ENCODE measurements at places on chromosomes 1 and 21.

DNA sequence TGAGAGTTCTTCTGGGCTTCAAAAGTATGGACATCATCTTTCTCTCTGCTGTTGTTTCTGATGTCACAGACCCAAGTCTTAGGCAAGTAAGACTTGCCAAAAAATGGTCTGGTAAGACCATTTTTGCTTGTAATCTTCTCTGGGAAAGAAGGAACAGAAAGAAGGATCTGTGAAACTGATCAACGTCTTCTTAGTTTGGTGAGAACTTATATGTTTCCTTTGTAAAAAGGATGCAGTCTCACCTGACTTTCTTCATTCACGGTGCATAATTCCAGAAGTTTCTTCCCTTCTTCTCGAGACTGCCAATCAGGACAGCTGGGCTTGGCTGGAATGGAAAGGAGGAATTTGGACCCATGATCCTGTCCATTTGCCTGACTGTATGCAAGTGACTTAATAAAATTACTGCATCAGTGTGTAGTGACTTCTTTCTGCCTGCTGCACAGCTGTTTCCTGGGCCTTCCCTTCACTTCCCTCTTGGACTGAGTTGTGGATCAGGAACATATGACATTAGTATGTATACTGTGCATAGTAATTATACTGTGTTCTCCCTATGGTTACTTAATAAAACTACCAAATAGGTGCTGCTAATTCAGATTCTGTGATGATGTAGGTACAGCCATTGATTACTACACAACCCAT lies 7.6 kb upstream of the DENND1B start:
- DNase-seq = no peak

DNA sequence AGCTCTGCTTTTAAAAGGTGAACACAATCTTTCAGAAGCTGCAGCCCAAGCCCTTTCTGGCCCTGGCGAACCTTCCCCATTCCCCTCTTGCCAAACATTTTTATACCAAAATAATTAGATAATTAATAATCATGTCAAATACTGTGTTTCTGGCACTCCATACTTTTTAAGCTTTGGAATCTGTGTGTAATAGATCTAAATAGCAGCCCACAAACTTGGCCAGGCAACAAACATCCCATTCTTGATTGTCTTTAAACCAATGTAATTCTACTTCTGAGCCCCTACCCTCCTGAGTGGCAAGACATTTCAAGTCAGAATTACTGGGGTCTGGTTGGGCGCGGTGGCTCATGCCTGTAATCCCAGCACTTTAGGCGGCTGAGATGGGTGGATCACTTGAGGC lies 137.7 kb downstream of the NAV1 start:
- DNase-seq = no peak

GRCh38 chr1:232678185-232678886 lies 48.4 kb upstream of the SIPA1L2 start:
- no peak for DNase-seq

DNA sequence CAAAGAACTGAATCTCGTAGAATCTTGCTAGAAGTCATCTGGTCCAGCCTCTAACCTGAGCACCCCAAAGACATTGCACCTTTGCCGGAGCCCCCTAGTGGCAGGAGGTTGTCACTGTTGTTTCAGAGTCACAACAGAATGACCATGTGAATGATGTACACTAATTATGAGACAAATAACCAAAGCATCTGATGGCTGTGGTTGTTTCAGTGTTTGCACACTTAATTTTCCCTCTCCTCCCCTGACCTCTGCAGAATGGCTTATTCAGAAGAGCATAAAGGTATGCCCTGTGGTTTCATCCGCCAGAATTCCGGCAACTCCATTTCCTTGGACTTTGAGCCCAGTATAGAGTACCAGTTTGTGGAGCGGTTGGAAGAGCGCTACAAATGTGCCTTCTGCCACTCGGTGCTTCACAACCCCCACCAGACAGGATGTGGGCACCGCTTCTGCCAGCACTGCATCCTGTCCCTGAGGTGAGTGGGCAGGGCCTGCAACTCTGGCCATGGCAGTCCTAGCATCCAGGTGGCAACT lies 26.4 kb downstream of the TRAF5 start:
- DNase-seq = no peak

DNA sequence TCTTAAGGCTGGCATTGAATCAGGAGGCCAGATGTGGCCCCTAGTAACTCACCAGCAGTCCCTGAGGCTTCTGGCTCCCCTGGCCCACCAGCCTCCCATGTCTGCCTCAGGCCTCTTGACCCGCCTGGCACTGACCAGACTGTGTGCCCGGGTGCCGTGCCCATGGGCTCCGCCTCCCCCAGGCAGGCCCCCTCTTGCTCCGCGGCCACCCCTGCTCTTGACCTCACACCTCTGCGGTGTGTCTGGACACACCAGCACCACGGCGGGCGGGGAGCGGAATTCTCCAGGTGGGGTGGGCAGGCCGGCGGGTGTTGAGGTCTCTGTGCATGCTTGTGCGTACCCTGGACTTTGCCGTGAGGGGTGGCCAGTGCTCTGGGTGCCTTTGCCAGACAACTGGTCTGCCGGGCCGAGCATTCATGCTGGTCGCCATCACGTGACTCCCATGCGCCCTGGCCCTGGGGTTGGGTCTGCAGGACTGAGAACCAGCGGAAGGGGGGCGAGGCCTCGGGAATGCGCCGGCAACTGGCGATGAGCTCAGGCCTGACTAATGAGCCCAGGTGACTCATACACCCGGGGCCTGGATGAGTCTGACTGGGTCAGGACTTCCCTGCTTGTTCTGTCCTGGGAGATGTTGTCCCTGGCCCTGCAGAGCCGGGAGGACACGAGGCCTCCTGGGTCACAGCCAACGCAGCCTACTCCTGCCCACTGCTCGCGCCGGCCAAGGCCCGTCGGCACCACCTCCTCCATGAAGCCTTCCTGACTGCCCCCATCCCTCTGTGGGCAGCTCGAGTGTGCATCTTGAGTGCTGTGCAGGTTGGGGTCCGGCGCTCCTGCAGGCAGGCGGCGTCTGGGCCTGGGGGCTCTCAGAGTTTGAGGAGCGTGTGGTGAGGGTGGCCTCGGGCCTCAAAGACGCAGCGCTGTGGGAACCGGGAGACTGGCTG lies 22.6 kb downstream of the COL18A1 start:
- no peak for DNase-seq

- no peak for DNase-seq
Observed at GRCh38 chr1:169312084-169312954, 55.3 kb downstream of the NME7 start.

DNA sequence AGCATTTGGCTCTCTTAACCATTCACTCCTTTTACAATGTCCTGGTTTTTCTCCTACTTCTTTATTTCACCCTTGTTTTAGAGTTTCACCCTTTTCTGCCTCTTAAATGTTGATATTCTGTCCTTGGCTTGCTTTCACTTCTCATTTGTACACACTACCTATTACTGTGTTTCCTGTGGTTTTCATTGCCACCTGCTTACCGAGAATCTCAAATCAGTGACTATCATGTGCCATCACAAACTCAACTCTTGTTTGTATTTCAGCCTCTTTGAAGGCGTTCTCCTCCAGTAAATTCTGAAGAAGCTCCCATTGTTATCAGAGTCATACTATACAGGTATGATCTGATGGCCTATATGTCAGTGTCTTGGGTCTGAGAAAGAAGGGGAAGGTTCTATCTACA lies 65.7 kb downstream of the NPHS2 start:
- no peak for DNase-seq

DNA sequence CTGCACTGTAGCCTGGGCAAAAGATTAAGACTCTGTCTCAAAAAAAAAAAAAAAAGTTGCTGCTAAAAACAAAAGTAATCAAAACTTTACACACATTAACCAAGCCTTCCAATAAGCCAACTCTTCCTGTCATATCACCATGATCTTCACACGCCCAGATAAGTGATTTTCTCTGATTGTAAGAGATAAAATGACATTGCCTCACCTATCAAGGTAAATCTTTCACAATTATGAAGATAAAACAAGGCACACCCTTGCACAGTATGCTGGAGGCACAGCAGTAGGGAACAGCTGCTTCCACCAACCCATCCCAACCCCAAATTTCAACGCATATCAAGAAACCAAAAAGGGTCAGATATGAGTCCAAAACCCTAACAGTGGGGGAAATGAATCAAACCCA lies 8.8 kb upstream of the TIAM1 start:
- DNase-seq = no peak

DNA sequence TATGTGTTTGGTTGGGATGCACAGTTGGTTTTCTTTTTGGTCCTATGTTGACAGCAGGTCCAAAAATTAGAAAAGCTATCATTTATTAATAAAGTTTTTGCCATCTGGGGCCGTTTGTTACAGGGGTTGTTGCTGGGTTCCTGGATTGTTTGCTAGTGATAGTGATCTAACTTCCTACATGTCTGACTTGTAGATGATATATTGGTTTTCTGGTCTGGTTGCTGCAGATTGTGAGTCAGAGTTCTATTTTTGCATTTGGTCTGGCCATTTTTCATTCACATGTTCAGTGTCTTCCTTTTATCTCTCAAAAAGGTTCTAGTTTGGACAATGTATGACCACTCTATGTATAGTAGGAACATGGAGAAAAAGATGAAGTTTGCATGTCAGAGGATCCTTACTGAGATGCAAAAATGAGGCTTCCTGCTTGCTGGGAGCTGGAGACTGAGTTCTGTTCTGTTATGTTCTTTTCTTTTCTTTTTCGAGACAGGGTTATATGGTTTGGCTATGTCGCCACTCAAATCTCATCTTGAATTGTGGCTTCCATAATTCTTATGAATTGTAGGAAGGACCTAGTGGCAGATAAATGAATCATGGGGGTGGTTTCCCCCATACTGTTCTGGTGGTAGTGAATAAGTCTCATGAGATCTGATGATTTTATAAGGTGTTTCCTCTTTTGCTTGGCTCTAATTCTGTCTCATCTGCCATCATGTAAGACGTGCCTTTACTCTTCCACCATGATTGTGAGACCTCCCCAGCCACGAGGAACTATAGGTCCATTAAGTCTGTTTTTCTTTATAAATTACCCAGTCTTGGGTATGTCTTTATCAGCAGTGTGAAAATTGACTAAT lies 4.2 kb upstream of the NVL start:
- no peak for DNase-seq

GRCh38 chr21:33036430-33037162 lies 10.9 kb downstream of the OLIG2 start:
- DNase-seq = no peak

- peak; percentile 1 for DNase-seq
Observed at GRCh38 chr1:247681288-247681897, 1.9 kb upstream of the OR13G1 start.

- DNase-seq = no peak
Observed at GRCh38 chr1:169465281-169465680, 20.5 kb downstream of the SLC19A2 start.

DNA sequence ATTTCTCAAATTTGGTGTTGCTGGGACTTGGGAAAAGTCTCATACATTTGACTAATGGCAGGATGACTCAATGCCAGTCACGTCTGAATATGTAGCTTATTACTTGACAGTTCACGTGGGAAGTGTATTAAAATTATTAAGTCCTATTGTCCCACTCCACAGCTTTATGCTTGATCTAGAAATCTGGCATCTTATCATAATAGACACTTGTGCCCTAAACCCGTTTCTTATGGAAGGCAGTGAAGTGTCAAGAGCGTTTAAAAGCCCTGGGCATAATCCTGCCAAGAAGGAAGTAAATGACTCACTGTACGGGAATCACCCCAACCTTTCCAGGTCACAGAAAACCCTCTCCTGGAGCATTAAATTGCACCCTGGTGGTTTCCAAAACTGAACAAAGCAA lies 207.4 kb downstream of the APP start:
- DNase-seq = no peak

DNA sequence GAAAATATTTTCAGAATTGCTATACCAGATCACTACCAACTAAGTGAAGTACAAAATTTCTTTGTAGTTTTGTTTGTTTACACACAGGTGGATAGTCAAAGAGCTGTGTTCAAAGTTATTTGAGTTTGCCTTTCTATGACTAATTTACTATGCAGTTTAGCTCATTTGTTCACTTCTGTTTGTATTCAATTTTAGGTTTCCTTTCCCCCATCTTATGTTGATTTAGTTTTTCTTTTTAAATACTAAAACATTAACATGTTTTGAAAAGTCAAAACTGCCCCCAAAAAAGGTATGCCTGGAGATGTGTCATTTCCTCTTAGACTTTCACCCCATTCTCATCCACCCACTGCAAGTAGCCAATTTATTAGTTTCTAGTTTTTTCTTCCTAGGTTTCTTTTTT lies 18.7 kb upstream of the RIPPLY3 start:
- no peak for DNase-seq

DNA sequence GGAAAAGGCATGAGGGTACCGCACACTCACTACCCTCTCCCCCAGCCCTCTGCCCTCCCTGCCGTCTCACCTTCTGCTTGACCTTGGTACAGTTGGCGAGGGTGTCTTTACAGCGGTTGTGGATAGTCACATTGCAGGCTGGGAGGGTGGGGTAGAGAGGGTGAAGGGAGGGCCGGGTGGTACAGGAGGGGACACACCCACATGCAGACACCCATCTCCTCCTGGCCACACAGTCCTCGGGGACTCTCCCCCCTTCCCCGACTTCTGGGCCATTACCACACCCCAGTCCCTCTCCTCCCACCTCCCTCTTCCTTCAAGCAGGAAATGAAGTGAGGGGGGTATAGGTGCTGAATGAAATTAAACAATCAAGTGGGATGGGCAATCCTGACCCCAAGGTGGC lies 11.6 kb downstream of the ARHGEF2 start:
- DNase-seq = no peak

DNA sequence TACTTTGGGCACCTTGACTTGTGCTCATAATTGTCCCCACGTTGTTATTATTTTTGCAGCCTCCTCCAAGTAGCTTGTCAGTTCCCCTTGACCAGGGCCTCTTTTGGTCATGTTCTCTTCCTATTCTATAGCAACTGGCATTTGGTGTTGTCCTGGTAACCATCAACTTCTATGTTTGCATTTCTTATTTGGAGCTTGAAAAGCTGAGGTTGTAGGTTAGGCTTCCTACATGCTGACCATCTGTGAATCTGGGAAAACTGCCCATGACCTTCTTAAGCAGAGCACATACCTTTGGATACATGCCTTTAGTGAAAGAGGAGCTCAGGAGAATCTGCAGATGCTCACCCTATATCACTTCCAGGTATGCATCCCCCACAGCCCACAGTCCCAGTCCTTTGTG lies 160.8 kb downstream of the HHAT start:
- DNase-seq = no peak

DNA sequence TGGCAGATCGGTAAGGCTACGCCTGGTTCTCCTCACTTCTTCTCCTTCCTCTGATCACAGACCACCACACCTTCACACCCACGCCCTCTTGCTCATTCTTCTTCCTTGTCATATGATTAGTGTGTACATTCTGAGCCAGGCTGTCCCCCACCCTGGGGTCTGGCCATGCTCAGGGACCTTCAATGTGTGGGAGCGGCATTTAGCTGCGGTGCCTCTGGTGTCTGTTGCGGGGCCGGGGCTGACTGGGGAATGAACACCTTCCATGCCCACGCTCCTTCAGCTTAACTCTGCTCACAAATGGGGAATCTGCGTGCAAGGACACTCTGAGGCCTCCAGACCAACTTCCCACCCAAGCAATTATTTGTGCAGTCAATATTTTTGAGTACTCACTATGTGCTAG lies 29.4 kb downstream of the QSOX1 start:
- no peak for DNase-seq

- DNase-seq = no peak
Observed at GRCh38 chr21:42811960-42812359, 67.4 kb downstream of the WDR4 start.

GRCh38 chr1:165883056-165883455 lies 55.6 kb downstream of the UCK2 start:
- no peak for DNase-seq

All from right renal cortex interstitium (tissue), 3 donors.